ENCODE measurements at places on chromosomes 3 and 15.

DNA sequence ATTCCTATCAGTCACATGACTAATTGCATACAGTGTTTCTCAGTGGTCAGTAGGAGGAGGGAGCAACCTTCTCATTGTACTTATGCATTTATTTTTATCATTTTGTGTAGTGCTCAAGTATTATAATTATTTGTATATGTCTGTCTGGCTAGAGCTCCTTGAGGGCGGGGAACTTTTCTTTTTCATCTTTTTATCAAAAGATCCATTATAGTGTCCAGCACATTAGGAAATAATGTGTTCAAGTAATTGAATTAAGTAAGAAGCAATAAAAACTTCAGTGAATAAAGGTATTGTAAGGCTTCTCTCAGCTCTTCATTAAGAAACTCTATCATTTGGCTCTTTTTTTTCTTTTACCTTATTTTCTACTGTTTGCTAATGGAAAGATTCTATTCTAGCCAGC, 18.8 kb downstream of the FGF7 start:
- DNase-seq: no peak

DNA sequence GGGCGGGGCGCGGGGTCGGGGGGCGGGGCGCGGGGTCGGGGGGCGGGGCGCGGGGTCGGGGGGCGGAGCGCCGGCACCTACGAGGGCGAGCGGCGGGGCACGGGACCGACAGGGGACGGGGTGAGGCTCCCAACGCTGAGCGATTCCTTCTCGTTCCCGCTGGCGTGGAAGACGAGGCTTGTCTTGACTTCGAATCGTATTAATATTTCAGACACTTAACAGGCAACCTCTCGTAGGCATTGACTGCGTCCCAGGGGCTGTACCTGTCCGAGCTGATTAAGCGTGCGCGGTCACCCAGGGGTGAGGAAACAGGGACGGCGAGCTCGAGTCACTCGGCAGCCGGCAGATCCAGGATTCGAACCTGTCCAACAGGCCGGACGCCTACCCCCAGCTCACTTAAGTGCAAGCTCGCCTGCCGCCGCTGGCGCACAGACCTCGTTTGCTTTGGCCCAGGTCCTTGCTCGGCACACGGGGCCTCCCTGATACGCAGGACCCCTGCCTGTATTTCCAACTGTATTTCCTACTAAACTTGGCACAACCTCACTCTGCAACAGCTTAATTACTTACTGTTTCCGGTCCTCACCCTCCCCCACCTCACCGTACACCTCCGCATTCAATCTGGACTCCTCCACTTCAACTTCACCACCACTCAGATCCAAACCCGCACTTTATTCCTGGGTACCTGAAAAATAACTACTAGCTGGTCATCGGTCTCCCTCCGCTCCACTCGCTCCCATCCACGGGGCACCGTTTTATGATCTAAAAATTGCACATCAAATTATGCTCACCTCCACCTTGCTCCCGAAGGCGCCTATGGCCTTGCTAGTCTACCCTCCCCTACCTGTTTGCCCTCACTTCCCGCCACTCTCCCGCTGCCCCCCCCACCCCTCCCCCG, 722 bp upstream of the ZXDC start:
- no peak for DNase-seq

- no peak for DNase-seq
Observed at GRCh38 chr15:61264986-61265385, 35.9 kb upstream of the RORA start.

DNA sequence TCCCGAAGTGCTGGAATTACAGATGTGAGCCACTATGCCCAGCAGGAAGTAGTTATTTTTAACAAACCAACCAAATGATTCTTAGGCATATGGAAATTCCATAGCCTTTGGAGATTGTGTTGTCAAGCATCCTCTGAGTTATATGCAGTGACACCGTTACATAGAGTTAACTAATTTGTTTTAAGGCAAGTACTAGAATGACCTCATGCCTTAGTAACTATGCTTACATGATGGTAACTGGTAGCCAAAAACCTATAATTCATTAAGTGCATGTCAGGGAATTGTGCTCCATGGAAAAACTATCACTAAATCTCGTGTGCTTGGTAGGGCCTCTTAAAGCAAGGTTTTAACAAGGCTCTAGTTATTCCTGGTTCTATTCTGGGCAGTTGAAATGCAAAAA, 392.8 kb downstream of the TUSC7 start:
- no peak for DNase-seq

DNA sequence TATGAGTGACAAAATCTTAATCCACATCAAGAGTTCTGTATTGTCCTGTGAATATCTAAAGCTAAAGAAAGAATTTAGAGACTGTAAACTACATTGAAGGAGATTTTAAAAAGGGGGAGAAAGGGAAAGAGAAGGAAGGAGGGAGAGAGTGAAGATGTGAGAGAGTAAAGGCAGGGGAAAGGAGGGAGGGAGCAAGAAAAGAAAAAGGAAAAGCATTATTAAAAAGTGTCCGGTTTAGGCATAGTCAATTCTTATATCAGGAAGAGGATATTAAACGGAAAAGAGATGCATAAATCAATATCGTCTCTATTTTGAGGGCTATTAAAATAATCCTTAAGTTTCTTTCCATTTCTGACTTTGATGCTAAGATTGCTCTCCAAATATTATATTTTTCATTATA, 332.1 kb downstream of the ROBO2 start:
- DNase-seq: no peak

DNA sequence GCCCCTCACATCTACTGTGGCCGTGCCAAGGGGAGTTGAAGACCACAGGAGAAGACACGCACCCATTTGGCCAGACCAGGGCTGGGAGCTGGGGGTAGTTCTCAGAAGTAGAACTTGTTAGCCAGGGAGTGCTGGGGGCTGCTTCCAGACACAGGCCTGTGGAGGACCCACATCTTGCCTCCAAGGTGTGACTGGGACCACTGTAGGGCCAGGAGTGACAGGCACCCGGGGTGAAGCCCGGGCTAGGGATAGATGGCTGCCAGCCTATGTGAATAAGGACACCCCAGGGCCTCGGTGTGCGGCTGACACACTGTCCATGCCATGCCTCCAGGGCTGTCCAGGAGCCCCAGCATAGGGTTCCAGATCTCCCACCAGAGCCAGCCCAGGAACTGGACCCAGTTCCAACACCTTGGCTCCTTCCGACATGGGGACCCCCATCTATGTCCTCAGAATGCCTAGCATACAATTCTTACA, 1.8 kb downstream of the ANPEP start:
- no peak for DNase-seq

DNA sequence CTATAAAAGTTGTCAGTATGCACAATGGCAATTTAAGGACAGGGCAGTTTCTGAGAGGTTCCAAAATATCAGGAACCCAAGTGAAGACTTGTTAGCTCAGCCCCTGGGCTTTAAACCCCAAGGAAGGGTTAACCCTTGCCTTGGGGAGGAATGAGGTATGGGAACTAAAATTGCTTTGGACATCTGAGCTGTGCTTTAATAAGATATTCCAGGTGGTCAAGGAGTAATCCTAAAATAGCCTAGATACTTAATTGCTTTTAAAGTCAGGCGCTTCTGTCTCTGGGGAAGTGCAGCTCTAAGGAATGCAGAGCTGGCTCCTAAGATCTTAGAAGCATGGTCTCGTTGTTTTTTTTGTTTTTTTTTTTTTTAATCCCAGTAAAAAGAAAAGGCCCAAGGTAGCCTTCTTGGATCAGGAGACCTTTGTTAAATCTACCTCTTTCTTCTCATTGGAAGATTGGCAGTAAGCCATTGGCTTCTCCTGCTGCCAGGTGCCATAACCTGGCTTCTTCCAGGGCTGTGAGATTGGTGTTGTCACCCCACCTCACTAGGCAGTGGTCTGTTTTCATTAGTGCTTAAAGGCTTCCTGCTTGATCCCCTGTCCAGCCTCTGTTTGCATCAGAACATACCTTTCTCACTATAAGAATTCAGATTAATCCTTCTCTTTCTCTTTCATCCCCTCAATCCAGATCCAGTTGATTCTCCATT, 24.5 kb downstream of the ARID3B start:
- no peak for DNase-seq

DNA sequence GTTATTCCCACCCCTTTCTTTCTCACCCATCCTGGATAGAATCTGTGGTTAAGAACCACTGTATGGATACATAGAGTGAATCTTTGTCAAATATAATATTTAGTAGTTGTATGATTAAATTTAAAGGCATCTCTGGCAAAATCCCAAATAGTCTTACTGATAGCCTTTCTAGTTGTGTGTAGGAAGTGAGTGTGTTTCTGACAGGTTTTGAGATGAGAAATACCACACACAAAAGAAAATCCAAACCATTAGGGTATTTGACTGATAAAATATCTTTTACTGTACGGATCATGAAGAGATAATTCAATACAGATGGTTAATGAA, 44.7 kb upstream of the PLCL2 start:
- no peak for DNase-seq

DNA sequence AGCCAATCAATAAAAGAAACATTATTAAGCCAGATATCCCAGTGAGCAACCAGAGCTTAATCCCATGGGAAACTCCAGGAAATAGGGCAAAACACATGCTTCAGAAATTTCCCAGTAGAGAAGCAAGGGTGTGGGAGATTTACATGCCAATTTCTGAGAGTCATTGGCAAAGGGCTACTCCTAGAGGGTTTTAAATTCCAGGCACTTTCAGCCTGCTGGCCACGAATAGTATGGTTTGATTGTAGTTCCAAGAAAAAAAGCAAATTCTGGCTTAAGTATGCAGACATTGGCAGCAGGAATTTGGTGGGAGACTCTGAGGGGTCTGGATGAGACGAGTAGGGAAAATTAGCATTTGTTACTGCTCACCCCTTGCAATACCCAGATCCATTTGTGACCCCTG, 402.1 kb upstream of the SUCLG2 start:
- DNase-seq: no peak

GRCh38 chr3:36991923-36992805, 767 bp downstream of the EPM2AIP1 start:
- DNase-seq: peak; percentile 17

DNA sequence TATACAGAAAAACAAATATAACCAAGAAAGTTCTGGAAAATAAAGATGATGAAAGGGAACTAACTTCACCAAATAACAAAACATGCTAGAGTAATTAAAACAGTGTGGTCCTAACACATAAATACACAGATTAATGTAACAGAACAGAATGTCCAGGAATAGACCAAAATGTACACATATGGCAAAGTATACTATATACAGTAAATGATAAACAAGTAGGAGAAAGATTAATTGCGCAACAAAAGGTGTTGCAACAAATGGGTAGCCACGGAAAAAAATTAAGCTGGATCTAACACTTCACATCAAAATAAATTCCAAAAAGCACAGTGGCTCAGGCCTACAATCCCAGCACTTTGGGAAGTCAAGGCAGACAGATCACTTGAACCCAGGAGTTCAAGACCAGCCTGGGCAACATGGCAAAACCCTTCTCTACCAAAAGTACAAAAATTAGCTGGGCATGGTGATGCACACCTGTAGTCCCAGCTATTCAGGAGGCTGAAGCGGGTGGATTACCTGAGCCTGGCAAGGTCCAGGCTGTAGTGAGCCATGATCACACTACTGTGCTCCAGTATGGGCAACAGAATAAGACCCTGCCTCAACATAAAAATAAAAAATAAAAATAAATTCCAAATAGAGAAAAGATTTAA, 19.8 kb downstream of the SCAP start:
- DNase-seq: no peak

DNA sequence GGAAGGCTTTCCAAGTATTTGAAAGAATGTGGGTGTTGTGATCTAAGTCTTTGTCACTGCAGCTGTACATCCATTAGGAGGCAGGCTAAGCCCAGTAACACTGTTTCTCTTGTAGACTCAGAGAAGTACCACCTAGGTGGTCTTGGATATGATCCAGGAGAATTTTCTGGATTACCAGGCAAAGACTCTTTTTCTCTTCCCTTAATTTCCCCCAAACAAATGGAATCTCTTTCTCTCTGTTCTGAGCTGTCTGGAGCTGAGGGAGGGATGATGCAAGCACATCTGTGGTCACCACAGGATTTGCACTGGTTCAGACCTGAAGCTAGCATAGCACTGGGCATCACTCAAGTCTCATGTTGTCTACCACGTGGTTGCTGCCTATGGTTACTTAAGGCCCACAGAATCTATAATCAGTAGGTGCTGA, 227.6 kb downstream of the NECTIN3 start:
- no peak for DNase-seq

- peak; percentile 17 for DNase-seq
Observed at GRCh38 chr15:60479361-60480110, 594 bp upstream of the ICE2 start.

DNA sequence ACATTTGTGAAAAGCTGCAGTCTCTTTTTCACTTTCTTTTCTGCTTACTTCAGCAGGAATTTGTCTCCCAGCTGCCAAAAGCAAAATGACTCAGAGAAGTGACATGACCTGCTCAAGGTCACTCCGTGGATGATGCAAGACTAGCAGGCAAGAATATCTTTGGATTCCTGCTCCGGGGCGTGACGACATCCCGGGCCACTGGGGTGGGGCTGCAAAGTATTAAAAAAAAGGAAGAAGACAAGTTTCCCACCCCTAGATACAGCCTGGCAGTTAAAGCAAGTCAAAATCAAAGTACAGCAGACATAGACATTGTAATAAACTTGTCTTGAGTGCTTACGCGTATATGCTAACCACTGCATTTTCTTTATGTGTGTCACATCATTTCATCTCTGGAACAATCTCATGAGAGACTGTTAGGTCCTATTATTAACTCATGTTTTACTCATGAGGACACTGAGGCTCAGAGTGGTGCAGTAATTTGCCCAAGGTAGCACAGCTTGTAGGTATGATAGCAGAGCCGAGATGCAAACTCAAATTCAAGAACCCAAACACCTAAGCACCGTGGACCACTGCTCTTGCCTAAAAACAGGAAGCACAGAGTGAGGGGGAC, 485.2 kb upstream of the PROK2 start:
- peak; percentile 38 for DNase-seq

- DNase-seq: no peak
Observed at GRCh38 chr3:189272500-189273119, 100.8 kb downstream of the TPRG1 start.

GRCh38 chr3:195247086-195247862, 23.7 kb downstream of the XXYLT1 start:
- DNase-seq: no peak

DNA sequence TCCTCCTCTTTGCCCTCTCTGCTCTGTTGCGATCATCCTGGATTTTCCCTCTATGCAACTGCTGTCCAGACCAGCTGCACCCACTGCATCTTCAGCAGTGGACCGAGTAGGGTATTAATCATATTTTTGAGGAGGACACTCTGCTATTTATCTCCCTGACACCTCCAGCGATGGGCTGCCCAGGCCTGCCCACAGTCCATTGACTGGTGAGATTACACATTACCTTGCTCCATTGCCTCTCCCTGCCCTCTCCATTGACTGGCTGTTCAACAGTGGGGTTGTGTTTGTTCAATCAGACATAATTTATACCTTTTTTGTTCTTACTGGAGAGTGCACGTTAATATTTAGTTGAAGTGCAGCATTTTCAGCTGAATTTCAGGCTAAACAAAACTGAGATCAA, 559.3 kb upstream of the ARRDC4 start:
- DNase-seq: no peak

DNA sequence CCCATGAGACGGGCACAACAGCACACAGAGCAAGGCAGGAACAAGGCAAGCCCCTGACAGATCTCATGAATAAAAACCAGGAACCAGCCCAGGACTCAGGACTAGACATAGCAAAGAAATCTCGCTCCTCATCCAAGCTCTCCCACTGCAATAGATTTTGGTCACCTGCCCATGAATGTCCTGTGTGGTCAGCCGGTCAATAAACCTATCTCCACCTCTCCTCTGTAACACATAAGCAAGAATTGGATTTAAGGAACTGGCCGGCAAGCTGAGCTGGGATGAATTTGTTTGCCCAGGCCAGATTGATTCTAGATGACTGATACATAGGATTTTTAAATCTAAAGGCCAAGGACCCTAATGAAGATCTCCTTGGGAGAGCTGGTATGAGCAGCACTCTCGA, 46.3 kb upstream of the SMAD3 start:
- no peak for DNase-seq
